ENCODE measurements at places on chromosomes 1 and 21.

DNA sequence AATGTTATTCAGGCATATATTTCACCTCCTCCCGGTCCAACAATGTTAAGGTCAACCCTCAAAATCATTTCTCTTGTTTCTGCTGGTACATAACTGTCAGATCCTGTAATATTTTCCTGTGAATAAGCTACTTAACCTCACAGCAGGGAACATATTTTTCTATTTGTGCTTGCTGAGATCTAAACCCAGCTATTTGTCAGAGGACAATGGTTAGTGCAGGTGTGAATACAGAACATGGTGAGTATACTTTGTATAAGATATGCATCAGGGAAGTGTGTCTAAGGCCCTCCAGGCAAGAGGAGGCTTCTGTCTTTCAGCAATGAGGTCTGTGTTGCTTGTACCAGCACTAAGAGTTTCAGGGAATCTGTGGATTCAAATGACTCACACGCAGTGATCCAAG, 970.6 kb downstream of the NCAM2 start:
- DNase-seq, result peak; percentile 9

DNA sequence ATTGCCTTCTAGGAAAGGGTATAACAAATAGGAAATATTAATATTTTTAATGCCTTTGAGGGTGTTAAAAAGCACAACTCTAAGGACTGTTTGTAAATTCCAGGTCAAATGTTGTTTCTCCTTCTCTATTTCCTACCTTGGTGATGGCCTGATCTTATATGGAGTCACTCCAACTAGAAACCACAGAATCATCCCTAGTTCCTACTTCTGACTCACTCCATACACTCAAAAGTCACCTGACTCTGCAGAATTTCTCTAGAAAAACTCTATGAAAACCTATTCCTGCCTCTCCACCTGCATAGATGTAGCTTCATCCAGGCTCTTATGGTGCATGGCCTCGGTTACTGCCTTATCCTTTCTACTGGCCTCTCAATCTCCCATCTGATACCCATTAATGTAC, 14.5 kb downstream of the RGS4 start:
- DNase-seq, result peak; percentile 69

- peak; percentile 82 for DNase-seq
Observed at GRCh38 chr21:16522548-16522947, 792.8 kb downstream of the USP25 start.

DNA sequence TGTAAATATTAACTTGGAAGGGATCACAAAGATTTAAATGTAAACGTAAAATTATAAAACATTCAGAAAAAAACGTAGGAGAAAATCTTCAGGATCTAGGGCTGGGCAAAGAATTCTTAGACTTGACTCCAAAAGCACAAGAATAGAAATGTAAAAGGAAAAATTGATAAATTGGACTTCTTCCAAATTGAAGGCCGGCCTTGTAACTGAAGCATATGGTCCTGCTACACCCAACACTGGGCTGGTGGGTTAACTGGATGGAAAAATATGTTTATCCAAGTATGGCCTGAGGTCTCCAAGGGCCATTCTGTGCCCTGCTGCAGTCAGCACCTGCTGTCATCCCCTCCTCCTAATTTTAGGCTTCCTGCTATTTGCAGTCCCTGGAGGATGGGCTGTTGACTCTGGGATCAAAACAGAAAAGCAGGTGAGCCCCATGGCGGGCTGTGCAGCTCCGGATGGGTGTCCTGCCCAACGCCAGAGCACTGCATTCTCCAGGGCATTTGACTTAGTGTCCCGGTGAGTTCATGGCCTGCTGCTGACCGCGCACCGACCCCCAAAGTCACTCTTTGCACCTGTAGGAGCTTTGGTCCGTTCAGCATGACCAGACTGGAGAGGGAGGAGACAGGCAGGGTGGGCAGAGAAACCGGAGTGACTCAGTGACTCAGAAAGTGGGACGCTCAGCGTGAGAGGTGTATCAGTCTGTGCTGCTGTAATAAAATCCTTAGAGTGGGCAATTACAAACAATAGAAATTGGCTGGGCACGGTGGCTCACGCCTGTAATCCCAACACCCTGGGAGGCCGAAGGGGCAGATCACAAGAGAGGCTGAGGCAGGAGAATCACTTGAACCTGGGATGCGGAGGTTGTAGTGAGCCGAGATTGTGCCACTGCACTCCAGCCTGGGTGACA, 6.1 kb upstream of the AIRE start:
- DNase-seq, result no peak

DNA sequence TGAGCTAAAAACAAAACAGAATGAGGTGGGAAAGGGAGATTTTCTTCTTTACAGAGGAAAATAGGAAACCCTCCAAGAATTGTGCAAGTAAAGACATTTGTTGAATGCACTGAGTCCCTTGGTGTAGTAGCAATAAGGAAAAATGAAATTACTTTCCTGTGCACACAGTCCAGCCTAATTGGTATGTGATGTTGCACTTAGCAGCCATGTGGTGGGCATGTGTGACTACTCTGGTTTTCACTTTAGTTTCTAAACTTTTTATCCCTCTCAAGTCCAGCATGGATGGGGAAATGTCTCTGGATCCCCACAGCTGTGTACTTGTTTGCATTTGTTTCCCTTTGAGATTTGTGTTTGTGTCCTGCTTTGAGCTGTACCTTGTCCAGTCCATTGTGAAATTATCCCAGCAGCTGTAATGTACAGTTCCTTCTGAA, 7.1 kb upstream of the AGO3 start:
- DNase-seq, result no peak

GRCh38 chr1:67726224-67726623, 41.2 kb downstream of the GADD45A start:
- no peak for DNase-seq

DNA sequence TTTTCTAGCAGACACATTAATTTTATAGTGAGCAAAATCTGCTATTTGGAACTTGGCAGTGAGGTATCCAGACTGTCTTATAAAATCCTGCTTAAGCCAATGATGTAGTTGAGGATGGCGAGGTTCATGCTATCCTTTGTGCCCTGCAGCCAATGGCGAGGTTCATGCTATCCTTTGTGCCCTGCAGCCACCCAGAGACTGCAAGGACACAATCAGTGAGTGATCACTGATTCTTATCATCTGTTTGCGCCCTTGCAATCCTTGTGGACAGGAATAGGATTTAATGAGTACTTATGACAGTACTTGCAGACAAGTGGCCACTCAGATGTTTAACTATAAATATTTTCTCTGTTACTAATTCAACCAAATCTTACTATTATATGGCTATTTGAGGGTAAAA, 112.6 kb downstream of the EIF4G3 start:
- DNase-seq, result no peak

- DNase-seq, result no peak
Observed at GRCh38 chr1:204867666-204868339, 2.9 kb upstream of the NFASC start.

DNA sequence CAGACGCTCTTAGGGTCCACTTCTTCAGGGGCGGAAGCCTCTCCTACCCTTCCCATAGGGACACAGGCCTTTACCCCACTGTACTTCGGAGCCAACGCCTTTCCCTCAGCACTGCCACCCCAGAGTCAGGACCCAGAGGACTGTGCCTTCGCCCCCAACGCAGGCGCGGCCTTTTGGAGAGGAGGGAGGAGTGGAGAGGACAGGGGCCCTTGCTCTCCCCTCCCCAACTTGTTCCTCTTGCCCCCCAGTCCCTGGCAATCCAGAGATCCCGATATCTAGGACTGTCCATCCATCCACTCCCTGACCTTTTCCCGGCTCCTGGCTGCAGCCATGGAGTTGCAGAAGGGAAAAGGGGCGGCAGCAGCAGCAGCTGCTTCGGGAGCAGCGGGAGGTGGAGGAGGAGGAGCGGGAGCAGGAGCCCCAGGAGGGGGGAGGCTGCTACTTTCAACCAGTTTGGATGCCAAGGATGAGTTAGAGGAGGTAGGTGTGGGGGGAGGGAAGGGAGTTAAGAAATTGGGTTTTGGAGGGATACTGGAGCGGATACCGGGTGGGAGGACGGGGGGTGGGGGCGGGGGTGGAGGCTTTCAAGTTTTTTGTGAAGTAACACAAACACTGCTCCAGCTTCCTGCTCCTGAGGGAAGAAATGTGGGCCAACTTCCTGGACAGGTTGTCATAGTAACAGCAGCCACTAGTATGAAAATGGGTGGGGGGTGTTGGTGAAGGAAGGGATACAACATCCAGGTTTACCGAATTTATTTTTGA, 636 bp downstream of the INTS3 start:
- peak; percentile 41 for DNase-seq

GRCh38 chr1:91846007-91846638, 39.8 kb downstream of the TGFBR3 start:
- DNase-seq, result peak; percentile 60

- DNase-seq, result peak; percentile 56
Observed at GRCh38 chr1:156510709-156511108, 10.1 kb upstream of the MEF2D start.

GRCh38 chr1:36768486-36769178, 265.7 kb downstream of the GRIK3 start:
- DNase-seq, result no peak

GRCh38 chr1:41516168-41517061, 31.9 kb upstream of the EDN2 start:
- peak; percentile 89 for DNase-seq

DNA sequence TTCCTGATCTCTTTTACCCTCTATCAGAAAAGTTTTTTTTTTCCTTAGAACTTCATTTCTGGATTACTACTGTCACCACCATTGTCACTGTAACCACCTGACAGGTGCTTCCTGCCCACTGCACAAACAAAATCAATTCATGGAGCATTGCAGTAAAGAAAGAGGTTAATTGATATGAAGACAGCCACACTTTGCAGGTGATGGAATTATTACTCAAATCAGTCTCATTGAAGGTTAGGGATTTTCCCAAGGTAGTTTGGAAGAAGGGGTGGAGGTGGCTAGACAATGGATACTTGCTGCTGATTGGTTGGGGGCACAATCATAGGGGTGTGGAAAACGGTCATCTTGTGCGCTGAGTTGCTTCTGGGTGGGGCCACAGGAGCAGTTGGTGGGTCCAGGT, 230.8 kb upstream of the CACYBP start:
- DNase-seq, result no peak

- no peak for DNase-seq
Observed at GRCh38 chr1:203250911-203251310, 21.4 kb upstream of the CHIT1 start.

DNA sequence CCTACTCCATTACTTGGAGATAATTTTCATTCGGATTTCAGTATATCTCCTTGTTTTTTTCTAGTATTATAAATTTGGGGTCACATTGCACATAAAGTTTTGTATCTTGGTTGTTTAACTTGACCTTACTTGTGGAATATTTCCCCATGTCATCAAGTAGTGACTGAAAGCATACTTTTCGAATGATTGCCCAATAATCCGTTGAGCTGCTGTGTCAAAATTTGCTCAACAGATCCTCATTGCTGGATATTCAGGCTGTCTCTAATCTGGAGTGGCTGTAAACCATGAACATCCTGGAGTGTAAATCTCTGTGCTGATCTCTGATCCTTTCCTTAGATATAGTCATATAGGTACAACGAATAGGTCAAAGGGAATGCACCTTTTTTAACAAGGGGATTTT, 4.9 kb downstream of the NIPAL3 start:
- peak; percentile 63 for DNase-seq

DNA sequence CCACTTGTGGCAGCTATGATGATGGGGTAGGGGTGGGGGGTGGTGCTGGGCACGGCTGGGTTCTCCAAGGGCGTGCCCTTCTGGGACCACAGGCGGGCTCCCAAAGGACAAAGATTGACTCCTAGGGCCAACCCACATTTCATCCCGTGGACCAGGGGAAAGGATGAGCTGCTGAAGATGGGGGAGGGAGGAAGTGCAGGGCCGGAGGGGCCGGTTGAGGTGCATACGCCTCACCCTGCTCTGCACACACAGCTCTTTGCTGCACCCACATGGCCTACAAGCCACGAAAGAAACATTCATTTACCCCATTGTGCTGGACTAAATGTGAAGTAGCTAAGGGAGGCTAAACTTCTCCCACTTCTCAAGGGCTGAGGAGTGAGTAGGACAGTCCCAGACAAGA, 34.2 kb upstream of the GNPAT start:
- peak; percentile 33 for DNase-seq

DNA sequence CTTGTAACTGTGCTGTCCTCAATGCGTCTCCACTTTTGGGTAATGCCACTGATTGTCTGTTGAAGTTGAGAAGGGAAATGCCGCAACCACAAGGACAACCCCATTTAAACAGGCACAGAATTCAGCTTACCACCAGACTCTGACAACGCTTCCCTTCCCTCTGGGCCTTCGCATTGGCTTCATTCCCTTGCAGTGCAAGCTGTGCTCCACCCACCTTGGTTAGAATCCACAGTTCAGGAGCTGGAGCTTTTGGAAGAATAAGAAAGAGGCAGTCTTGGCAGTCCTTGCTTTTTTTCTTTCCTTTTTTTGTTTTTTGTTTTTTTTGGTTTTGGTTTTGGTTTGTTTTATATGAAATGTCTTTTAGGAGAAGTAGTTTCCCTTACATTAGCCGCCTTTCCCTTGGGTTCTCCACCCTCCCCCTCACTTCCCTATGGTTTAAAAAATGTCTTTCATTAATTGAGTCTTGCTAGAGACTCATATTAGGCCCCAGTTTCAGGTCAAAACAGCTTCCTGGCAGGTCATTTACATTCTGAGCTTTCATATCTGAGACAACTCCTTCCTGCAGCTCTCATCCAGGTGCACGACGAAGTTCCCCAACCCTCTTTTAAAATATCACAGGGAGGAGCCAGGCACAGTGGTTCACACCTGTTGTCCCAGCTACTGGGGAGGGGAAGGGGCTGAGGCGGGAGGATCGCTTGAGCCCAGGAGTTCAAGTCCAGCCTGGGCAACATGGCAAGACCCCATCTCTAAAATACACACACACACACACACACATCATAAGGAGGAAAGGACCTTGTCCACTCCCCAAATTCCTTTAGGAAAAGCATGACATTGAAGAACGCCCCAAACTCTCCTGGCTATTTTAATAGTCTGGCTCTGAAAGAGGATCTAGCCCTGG, 20.7 kb upstream of the LAX1 start:
- peak; percentile 28 for DNase-seq

GRCh38 chr1:183318433-183318832, 99.7 kb downstream of the NMNAT2 start:
- peak; percentile 96 for DNase-seq

DNA sequence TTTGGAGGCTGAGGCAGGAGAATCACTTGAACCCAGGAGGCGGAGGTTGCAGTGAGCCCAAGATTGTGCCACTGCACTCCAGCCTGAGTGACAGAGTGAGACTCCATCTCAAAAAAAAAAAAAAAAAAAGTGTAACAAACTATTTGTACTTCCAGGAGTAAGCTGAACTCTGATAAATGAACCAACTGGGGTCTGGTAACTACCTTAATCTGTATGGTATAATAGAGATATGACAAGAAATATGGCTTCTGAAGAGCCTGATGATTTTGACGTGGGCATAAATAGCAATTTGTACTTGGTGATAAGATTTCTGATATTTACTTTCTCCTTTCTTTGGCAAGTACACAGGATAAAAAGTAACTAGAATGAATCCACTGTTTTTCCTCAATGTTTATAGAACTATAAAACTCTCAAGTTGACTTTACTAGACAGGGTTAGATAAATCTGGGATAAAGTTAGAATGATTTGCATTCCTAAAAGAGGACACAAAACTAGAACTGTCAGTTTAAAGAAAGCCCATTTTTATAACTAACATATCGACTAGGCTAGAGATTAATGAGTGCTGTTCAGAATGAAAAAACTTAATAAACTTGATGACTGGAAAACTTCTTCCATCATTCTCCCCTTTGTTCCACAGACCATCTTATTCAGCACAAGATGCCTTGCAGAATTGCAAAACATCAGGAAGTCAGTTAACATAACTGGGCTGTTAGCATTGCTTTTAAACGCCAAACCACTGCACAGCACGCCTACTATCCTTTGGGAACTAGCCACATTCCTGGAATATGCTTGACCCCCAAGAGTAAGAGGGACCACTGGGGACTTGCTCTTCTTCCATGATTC, 51.5 kb upstream of the EDARADD start:
- DNase-seq, result peak; percentile 23

- peak; percentile 88 for DNase-seq
Observed at GRCh38 chr1:65075123-65075976, 72.7 kb upstream of the AK4 start.
